Naive thymus-derived CD8-positive, alpha-beta T cell (primary cell): ENCODE measurements at places on chromosomes 3 and 15.

- DNase-seq, result no peak
These were observed 93.0 kb upstream of the LPP start for GRCh38 chr3:188060840-188061544.

GRCh38 chr3:190826018-190826417, 36.5 kb downstream of the GMNC start:
- no peak for DNase-seq

- no peak for DNase-seq
These were observed 29.7 kb upstream of the HHATL start for GRCh38 chr3:42732196-42732828.

GRCh38 chr3:150370122-150370602, 37.9 kb upstream of the TSC22D2 start:
- DNase-seq, result no peak

- DNase-seq, result no peak
These were observed 12.5 kb upstream of the PLA2G4E start for GRCh38 chr15:42033214-42033873.

GRCh38 chr3:187002915-187003314, 72.6 kb downstream of the ST6GAL1 start:
- no peak for DNase-seq

DNA sequence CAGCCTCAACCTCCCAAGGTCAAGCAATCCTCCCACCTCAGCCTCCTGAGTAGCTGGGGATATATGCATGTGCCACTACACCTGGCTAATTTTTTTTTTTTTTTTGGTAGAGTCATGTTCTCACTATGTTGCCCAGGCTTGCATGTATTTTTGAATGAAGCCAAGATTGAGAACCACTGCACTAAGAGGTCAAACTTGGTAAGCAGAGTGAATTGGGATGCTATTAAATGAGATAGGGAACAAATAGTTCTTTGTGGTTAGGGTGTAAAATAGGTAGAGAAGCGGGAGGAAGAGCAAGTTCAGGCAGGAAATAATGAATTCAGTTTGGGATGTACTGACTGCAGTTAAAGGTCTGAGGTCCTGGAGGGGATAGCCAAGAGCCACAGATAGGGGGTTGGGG, 39.9 kb upstream of the PIAS1 start:
- no peak for DNase-seq

DNA sequence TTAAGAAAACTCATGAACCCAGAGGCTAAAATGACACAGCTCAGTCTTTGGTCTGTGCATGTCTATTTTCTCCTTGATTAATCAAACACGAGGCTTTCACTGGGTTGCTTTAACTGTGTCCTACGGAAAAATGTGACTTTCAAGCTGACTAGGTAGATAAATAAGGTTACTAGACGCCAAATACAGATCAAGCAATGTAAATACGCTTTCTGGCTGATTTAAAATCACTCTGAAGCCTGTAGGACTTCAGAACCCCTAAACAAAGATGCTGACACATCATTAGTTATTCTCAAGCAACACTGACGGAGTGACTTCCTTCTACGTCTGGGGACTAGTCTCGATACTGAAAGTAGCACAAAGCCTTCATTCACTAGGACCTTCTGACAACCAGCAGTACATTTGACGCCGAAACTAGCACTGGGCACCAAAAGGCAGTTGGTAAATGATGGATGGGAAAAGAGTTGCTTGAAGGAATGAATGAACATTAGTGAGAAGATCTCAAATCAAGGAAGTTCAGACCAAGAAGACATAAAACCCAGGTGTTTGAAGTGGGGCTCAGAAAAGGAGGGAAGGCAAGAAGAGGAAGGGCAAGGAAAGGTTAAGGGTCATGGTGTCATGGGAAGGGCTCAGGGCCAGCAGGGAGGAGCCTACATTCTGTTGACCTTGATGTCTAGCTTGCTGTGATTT, 67.1 kb upstream of the CDV3 start:
- no peak for DNase-seq

DNA sequence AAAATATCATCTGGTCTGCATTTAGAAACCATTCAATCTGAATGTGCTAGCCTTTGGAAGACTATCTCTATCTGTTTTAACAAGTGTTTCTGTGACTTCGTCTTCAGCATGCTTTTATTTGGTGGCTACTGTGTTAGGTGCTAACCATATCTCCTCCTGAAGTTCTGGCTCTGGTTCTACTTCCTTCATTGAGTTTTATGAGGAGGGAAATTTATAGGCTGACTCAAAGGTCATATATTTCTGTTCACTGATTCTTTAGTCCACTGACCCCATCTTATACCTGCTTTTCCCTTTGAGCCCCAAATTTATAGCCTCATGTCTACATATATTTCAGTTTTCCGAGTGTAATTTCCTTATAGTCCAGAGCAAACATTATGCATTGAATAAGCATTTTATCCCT, 295.0 kb upstream of the RASGRP1 start:
- no peak for DNase-seq

- DNase-seq, result no peak
These were observed 22.0 kb upstream of the GNB5 start for GRCh38 chr15:52213206-52213605.

DNA sequence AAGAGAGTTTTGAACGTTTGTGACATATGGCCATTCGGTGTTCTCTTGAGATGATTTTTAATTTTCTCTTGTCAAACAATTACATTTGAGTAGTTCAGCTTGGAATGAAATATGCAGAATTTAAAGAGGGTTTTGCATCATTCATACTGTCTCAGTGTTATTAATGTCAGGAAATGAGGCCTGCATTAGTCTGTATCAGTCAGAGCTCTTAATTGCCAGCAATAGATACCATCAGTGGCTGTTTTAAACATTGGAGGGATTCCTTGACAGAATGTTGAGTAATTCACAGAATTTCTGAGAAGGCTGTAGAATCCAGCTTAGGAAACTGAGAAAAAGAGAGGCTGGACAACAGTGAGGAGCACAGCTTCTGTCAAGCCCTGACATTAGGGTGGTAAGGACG, 722.0 kb downstream of the NR2F2 start:
- no peak for DNase-seq

GRCh38 chr3:24149032-24149431, 203.9 kb downstream of the NR1D2 start:
- no peak for DNase-seq

DNA sequence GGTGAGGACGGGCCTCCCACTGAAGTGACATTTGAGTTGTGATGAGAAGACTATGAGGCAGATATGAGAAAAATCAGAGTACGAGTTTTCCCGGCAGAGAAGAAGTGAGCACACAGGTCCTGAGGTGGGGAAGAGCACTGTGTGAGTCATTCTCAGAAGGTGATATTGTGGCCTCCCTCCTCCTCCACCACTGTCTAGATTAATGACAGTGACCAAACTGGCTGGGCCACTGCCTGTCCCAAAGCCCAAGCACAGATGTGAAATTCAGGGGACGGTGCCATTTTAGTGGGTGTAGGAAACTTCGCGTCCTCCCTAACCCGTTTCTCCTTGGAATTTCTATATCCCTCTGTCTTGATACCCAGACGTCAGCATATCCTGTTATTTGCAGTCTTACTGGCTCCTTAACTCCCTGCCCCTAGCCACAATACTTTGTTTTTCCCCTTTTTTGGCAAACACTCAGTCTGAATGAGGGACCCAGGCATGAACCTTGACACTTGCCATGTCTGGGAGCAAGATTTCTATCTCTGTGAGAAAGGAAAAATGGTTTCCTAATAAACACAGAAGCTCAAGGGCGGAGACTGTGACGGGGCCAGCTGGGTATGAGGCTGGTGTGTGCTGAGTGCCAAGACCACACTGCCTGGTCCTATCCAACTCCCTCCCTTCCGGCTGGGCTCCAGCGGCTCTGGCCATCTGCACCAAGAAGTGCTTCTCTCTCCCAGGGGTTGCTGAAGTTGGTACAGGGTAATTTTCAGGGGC, 15.2 kb downstream of the PRICKLE2 start:
- no peak for DNase-seq
